ENCODE measurements at places on chromosomes 2 and 18. TPM values are rescaled to one million over a fixed set of nuclear protein-coding genes. Genes with fewer than 3 reads are reported as not detected.

Gene KANSL1L
- 87.2 TPM for total RNA-seq

Gene KCNF1
- total RNA-seq = 5.6 TPM

Gene OTOS
- 1.4 TPM for total RNA-seq

Gene RAB6C
- total RNA-seq = 1.2 TPM

Gene C1GALT1C1L
- 0.27 TPM for total RNA-seq

Gene ITM2C
- total RNA-seq = 70.3 TPM

Gene MAP2
- total RNA-seq = 502 TPM

Gene RGPD4
- not detected for total RNA-seq

Gene INHA
- 0.54 TPM for total RNA-seq

Gene ABCG8
- 0.27 TPM for total RNA-seq

Data from cerebellum (tissue), 4 donors.